ENCODE measurements at places on chromosomes 7 and 10. TPM values are rescaled to one million over a fixed set of nuclear protein-coding genes. Genes with fewer than 3 reads are reported as not detected.
A peak's percentile ranks its signal among the peaks of the same experiment; 100 is the strongest.

The TECTB gene
- not detected for polyA plus RNA-seq

GRCh38 chr7:151113344-151114150 is 27.3 kb downstream of the AGAP3 start:
- DNase-seq, result peak; percentile 33

- DNase-seq, result peak; percentile 74
These were observed 58.8 kb upstream of the AKR1E2 start for GRCh38 chr10:4767033-4767814.

DNA sequence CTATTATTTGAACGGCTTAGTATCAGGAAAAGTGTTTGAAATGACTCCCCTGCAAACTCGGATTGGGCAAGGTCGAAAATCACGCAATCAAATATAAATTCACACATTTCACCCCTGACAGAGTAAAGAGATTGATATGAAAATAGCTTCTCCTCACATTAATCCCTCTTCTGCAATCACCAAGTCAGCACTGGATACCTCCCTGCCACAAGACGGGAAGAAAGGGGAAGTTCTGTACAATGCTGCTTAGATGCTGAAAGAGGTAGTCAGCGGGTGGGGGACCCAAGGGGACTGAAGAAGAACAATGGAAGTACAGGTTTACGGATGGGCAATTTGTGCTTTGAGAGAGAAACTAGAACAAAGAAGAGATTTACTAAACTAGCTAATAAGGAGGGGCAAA is 72.0 kb upstream of the ANK3 start:
- DNase-seq, result no peak

GRCh38 chr7:159091041-159091440 is 53.6 kb downstream of the VIPR2 start:
- no peak for DNase-seq

The AGAP5 gene
- polyA plus RNA-seq, result 4.9 TPM

DNA sequence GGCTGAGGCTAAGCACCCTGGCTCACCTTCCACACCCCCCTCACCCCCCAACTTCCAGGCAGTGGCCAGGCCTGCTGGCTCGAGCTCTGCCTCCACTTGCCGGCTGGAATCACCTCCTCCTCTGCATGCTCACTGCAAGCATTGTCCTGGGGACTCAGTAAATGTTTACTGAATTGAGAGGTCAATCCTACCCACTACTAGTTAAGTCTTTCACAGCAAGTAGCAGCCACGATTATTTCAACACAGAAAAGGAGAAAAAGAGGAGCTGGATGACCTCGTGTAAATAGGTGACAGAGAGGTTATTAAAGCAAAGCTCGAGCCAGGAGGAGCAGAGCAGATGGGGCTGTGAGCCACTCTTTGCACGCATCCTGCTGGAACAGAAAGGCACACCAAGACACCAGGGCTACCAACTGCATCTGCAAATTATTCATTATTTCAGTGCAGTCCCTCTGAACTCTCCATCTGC is 32.1 kb downstream of the HIPK2 start:
- no peak for DNase-seq

The AGMO gene
- polyA plus RNA-seq, result 0.23 TPM

DNA sequence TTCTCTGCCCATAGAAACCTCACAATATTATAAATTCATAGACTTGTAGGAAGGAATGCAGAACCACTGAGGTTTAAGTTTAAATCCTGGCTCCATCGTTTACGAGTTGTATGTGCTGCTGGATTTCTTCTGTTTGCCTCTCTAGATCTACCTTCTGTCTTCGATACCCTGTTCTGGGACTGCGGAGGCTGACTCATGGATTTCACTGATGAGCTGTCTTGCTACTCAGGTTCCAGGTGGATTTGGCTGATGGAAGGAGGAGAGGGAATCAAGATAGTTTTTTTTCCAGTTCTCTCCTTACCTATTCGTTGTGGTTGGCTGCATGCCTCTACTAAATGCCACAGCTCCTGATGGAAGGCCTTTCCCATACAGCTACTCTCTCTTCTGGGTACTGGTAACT is 375.8 kb downstream of the REEP3 start:
- no peak for DNase-seq

DNA sequence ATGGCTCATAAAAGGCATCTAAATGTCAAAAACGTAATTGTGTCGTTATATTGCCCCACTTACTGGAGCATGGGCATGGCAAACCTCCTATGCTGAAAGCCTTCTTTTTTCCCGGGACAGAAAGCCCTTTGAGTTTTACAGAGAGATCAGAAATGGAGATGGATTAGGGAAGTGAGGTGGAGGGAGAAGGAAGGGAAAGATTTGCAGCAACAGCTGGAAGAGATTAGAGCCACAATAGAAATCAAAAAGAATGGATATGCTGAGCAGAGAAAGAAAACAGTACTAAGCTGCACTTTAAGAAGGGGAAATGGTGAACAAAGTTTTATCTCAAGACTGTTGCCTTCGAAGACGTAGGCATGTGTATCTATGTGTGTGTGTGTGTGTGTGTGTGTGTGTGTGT is 97.2 kb upstream of the PCGF5 start:
- no peak for DNase-seq

DNA sequence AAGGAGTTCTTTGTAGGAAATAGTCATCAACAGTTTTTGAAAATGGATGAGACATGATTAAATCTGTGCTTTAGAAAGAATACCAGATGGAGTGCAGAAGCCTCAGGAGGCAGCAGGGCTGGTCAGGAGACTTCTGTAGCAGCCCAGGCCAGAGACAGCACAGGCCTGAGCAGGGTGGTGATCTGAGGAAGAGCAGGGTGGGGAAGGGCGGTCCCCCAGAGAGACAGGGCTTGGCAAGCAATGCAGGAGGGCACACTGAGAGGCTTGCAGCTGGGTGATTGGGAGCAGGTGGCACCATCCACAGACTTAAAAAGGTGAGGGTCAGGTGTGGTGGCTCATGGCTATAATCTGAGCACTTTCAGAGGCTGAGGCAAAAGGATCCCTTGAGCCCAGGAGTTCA is 4.3 kb upstream of the SMKR1 start:
- no peak for DNase-seq

DNA sequence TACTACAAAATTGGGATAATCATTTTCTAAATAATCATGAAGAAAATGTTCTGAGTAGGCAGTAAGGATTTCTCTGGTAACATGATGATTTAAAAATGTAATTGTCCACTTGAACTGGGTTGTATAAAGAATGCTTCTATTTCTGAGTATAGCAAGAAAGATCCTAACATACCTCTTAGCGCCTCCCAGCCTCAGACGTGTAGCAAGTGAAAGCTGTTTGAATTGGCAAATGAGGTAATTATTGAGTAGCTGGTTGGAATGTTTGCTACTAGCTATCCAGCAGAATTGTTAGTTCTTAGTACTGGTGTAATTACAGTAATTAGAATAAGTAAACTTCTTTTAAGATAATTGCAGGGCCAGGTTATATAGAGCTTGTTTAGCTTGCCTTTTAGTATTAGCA is 47.9 kb downstream of the SEPTIN7 start:
- no peak for DNase-seq

DNA sequence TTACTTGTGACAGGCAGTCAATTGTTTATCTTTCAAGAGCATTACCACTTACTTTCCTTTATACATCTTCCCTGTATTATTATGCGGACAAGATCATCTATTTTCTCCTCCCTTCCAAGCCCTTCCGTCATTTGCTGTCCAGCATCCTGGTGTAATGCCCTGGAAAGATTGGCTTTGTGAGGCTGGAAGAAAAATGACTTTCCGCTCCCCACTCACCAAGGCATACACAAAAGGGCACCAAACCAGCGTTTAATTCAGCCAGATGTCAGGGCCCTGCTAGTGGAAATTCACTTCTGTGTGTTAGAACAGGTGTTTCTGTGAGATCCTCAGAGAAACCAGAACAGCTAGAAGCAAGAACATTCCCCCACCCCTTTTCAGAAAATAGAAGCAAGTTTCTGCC is 128.1 kb upstream of the NANOS1 start:
- DNase-seq, result no peak

The CLEC5A gene
- polyA plus RNA-seq, result not detected

DNA sequence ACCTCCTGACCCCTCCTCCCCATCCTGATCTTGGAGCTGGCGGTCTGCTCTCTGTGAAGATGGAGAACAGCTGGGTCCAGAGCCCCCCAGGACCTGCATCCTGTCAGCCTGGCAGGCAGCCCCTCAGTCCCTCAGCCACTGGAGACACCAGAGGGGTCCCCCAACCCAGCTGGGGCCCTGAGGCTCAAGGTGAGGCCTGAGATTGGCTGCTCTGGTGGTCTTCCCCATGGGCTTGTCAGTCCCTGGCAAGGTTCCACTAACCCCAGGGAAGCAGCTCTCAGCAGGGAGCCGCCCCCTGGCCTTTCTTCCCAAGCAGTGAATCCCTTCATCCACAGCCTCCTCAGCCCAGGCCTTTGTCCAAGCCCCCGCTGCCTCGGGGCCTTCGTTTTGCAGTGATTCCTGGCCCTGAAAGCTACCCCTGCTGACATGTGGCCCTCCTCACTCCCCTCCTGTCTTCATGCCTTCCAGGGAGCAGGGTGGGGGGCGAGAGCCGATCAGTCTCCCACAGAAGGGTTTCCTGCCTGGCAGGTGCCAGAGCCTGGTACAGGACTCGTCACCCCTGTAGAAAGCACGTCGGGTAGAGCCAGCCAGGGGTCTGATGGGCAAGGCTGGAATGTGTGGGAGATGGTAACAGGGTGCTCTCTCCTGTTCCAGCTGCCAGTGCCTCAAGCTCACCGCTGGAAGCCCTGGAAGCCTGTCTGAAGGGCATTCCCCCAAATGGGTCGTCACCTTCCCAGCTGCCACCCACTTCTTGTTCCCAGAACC is 48.5 kb downstream of the ZNF467 start:
- DNase-seq, result no peak

- DNase-seq, result no peak
These were observed 73.8 kb downstream of the SHOC2 start for GRCh38 chr10:110993024-110993693.

- no peak for DNase-seq
These were observed 74.3 kb upstream of the RET start for GRCh38 chr10:43002596-43002995.

The TEX36 gene
- polyA plus RNA-seq, result not detected
